ENCODE measurements at places on chromosomes 11 and 22.

- no peak for DNase-seq
These were observed 7.0 kb downstream of the GRAMD4 start for GRCh38 chr22:46626911-46627805.

DNA sequence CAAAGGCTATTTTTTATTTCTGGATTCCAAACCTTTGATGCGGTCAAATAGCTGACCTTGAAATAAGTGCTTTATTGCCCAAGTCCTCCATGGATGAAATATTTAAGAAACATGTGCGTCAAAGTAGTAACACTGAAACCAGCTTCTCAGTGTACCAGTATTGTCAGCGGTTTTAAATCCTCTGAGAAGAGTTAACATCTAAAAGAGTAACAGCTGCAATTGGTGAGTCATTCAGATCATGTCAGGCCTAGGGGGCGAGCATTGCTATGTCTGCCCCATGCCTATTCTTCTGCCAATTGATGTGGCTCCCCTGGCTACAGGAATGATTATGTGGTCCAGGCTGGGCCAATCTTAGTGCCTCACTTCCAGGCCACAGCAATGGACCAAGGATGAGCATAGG, 263.3 kb upstream of the SORL1-AS1 start:
- peak; percentile 68 for DNase-seq

GRCh38 chr11:74694136-74694930, 36.9 kb downstream of the CHRDL2 start:
- no peak for DNase-seq

DNA sequence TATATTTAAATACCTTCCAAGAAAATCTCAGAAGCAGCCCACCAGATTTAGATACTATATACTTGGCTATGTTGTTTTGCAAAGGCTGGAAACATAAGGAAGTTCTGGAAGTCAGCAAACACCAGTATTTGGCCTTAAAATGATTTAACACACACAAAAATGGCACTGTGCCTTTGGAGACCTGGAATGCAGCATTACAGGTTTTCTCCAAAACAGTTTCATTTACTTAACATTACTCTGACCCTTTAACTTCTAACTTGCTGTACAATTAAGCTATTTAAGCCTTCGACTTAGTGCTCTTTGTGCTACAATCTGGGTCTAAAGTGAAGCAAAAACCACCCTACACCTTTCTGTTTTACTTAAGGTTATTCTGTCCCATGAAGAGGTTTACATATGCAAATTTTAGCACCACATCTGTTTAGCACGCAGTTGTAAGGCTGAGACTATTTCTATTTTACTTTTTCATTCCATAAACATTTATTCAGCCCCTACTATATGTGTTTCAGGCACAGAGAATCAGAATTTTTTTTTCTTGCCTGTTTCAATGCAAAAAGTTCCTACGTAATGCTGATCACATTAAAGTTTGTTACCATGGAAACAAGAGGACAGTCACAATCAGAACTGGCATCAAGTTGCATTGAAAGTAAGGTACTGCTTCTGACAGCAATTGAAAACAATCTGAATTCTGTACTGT, 70.3 kb downstream of the MAML2 start:
- DNase-seq, result peak; percentile 58

GRCh38 chr22:44702479-44703198, 635 bp downstream of the PRR5 start:
- peak; percentile 50 for DNase-seq

- no peak for DNase-seq
These were observed 70.6 kb downstream of the ZBTB16 start for GRCh38 chr11:114130115-114130576.

DNA sequence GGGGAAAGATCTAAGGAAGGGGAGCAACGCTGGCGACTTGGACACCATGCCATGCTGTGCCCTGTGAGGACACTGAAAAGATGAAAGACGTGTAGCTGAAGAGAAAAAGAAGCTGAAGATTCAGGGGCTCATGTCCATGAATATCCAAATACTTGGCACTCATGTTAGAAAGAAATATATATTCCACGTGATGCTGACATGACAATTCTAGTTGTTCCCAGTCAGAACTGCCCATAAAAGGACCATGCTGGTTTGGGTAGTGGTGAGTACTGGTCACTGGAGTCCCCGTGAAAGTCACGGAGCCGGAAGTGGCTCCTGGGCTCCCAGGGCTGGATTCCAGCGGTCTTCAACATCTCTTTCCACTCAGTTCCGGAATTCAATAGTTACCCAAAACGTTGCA, 9.9 kb downstream of the MS4A15 start:
- DNase-seq, result no peak

DNA sequence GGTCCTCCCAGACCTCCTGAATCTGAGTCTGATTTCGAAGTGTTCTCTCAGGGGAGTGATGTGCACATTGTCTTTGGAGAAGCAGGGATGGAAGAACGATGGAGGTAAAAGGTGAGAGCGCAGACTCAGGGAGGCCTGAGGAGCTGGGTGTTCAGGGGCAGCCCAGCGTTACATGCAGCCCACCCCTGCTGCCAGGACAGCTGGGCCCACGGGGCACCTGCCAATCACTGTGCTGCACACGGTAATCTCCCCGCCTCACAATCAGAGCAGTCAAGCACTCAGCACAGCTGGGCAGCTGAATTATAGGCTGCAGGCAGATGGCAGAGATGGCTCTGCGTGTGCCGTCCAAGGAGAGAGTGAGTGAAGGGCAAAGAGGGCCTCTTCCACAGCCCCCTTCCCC, 17.9 kb upstream of the HTR3A start:
- no peak for DNase-seq

GRCh38 chr11:26753723-26754504, 32.1 kb upstream of the SLC5A12 start:
- peak; percentile 72 for DNase-seq

- DNase-seq, result no peak
These were observed 14.7 kb upstream of the TRMU start for GRCh38 chr22:46320716-46321386.

GRCh38 chr11:4072668-4073285, 21.8 kb upstream of the RRM1 start:
- DNase-seq, result peak; percentile 72

DNA sequence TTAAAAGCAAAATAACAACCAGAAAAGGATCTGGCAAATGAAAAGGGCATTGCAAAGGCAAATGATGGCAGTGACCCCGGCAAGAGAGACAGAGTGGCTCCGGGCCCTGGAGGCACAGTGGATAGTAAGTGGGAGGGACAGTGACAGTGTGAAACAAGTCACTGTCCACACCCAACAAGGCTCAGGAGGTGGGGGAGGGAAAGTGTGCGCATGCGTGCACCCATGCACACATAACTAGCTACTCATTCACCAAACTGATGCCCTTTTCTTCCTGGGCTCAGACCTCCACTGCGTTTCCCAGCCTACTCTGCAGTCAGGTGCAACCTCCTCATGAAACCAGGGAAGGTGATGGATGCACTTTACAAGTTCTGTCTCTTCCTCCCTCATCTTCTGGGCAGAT, 108.4 kb downstream of the SHANK2 start:
- no peak for DNase-seq

DNA sequence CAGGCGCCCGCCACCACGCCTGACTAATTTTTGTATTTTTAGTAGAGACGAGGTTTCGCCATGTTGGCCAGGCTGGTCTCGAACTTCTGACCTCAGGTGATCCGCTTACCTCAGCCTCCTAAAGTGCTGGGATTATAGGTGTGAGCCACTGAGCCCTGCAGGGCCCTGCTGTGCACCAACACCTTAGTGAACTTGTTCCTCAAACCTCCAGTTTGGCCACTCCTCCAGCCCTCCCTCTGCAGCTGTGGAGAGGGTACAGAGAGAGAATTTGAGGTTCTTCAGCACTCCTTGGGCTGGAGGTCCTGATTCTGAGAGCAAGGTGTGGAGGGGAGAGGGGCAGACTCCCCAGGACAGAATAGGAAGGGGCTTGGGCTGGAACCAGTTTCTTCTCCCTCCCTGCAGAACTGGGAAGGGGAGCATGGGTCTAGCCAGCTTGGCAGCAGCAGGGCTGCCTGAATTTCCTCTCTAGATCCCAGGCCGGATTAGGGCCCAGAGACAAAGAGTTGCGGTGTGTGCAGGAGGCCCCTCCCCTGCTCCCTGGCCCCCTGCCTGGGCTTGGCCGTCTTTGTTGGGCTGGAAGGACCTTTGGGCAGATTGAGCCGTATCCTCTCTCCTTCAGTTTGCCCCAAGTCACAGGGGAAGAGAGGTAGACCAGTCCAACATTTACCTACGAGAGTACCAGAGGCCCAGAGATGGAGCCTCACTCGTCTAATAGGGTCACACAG, 2.3 kb upstream of the PEX16 start:
- DNase-seq, result no peak

GRCh38 chr11:41313226-41313625, 146.2 kb downstream of the LRRC4C start:
- DNase-seq, result no peak

DNA sequence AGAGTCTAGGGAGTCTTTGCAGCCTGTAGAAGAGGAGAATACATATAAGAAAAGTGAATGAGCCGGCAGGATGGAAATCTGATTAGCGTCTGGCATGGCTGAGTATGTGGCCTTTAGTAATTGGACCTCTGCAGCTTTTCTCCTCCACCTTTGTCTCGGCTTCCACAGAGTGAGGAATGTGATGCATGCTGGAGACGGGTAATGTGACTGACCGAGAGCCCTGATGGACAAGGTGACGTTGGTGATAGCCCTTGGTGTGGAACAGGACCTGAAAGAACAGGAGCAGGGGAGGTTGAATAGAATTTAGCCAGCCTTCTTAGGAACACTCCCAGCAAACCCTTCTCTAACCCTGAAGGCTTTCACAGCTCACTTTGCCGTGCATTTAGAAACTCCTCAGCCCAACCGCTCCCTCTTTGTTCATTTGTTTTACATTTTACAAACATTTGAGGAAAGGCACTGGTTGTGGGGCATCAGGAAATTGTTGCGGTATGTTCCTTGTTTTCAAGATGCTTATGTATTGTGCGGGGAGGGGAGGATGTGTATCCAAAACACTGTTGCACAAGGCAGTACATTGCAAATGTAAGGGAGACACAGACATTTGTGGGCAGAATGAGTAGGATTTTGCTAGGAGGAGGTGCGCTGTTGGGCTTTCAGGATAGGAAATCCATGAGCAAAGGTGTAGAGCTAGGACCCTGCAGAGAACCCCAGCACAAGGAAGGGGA, 6.9 kb downstream of the GTPBP1 start:
- no peak for DNase-seq

- peak; percentile 98 for DNase-seq
These were observed 7.0 kb downstream of the MAP3K11 start for GRCh38 chr11:65606876-65607613.

GRCh38 chr22:44298406-44299091, 14.2 kb downstream of the SHISAL1 start:
- DNase-seq, result no peak

GRCh38 chr22:20084547-20085413, 4.7 kb downstream of the DGCR8 start:
- DNase-seq, result peak; percentile 4

DNA sequence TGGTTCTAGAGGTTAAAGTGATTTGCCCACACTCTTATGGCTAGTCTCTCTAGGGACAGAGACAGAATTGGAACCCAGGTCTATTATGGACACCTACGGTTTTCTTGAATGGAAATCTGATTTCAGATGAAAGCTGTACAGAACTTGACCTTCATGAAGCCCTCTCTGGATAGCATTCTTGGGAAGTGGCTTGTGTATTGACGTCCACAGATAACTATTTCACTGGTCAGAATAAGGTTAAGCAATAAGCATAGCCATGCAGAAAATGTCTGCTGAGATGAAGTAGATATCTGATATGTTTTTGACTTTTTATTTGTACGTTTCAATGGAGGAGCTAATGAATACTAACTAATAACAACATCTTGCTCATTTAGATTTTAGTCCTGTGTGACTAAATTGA, 1.1 kb downstream of the TLCD5 start:
- peak; percentile 54 for DNase-seq

DNA sequence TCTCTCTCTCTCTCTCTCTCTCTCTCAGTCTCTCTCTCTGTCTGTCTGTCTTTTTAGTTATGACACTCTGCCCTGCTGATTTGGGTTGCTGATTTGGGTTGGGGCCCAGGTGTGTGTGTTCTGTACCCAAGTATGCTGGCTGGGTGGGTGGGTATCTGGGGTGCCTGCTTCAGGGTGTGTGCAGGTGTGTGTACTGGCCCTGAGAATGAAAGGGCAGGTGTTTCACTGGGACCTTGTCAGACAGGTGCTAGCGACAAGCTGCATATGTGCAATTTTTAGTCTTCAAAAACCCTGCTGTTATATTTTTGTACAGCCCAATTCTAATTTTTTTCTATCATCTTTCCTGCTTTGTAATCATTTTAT, 943 bp downstream of the CSF2RB start:
- DNase-seq, result no peak

GRCh38 chr11:130209954-130210854, 50.6 kb downstream of the ST14 start:
- no peak for DNase-seq

DNA sequence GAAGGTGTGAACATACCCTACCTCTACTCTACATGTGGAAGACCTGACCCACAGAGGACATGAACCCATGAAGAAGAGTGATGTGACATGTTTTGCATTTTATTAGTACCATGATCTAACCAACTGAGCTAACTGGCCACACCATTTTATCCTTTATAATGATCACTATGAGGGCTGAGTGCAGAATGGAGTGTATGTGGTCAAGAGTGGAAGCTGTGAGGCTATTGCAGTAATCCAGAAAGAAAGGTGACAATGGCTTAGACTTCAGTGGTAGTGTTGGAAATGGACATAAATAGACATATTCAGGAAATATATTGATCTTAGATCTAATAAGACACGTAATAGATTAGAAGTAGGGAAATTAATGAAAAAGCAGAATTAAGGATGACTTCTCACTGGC, 3.8 kb downstream of the SRSF8 start:
- DNase-seq, result no peak

GRCh38 chr22:23178512-23179254, 1.6 kb upstream of the BCR start:
- DNase-seq, result peak; percentile 35

DNA sequence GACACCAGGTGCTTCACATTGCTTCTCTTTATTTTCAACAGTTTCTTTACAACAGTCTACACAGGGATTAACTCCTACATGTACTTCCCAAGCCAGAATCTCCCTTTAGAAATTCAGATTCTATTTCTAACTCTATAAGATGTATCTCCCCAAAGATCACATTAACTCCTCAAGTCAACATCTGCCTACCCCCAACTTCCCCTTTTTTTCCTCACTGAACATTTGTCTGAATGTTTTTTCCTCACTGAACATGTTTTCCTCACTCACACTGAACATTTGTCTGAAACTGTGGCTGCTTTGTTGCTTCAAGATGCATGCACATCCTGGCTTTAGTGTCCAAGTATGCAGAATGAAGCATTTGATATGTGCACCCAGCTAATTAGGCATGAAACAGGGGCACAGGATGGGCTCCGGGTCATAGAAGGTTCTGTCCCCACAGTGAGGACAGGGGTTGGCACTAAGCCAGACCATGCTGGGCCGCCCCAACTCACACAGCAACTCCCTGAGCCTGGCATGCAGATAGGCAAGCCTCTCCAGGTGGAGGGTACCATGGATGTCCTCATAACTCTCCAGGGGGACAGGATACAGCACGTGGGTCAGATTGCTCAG, 11.3 kb downstream of the PRAME start:
- no peak for DNase-seq

- peak; percentile 79 for DNase-seq
These were observed 430 bp downstream of the CDC42EP1 start for GRCh38 chr22:37560608-37561211.

GRCh38 chr22:32992821-32993220, 65.4 kb downstream of the SYN3 start:
- DNase-seq, result no peak

GRCh38 chr11:65415499-65416340, 6.9 kb upstream of the NEAT1 start:
- DNase-seq, result no peak

GRCh38 chr11:127199306-127199801, 198.8 kb upstream of the KIRREL3 start:
- DNase-seq, result no peak

GRCh38 chr22:36301384-36301828, 48.5 kb downstream of the APOL1 start:
- peak; percentile 57 for DNase-seq

Measured in fibroblast of skin of right biceps (primary cell).